ENCODE measurements at places on chromosomes 3 and 15. TPM values are rescaled to one million over a fixed set of nuclear protein-coding genes. Genes with fewer than 3 reads are reported as not detected.

- DNase-seq = no peak
Measured at GRCh38 chr3:89740080-89740880, 632.9 kb downstream of the EPHA3 start.

DNA sequence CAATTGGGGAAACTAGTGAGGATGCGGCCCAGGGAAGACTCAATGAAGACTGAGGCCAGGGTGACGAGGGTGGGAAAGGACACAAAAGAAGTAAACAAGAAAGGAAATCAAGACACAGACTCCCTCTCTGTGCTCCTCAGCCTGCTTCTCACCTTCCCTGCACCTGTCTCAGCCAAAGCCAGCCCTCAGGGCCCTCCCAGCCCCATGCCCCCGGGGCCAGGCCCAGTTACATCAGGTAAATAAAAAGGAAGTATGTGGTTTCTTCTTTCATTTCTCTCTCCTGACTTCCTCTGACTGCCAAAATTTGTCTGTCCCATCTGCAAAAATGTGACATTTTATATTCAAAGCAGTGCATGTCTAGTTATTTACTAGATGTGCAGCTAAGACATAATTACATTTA, 328.0 kb downstream of the UACA start:
- no peak for DNase-seq

DNA sequence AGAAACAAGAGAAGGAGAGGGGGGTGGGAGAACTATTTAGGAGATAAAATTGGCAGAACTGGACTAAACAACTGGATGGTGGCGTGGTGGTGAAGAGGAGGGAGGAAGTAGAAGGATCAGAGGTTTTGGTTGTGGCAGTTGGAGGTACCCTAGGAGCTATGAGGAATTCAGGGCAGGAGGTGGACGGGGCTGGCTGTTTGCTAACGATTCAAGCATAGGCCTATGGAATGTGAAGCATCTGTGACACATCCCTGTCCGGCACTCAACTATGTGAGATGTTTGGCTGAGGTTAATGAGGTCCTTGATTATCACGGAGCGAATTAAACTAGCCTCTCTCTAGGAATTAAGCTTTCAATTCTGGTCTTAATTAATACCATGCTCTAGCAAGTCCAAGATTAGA, 13.5 kb downstream of the TARS3 start:
- no peak for DNase-seq

DNA sequence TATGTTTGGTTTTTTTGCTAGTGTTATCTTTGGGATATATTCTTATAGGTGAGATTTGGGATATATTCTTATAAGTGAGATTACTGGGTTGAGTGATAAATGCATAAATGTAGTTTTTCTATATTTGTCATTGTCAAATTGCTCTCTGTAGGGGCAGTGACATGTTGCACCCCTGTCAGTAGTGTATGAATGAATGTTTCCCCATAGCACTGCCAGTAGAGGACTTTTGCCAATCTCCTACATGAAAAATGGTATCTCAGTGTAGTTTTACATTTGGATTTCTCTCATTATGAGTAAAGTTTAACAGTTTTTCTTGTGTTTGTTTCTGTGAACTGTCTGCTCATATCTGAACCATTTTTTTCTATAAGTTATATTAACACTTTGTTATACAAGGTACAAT, 13.6 kb downstream of the U2SURP start:
- DNase-seq = no peak

DNA sequence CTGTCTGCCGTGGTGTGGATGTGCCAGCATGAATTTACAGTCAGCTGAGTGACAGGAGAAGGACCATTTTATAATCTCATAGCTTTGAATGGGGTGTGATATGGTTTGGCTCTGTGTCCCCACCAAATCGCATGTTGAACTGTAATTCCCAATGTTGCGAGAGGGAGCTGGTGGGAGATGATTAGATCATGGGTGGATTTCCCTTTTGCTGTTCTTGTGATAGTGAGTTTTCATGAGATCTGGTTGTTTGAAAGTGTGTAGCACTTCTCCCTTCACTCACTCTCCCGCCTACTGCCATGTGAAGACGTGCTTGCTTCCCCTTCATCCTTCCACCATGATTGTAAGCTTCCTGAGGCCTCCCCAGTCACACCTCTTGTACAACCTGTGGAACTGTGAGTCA, 111.9 kb upstream of the CHD2 start:
- no peak for DNase-seq

DNA sequence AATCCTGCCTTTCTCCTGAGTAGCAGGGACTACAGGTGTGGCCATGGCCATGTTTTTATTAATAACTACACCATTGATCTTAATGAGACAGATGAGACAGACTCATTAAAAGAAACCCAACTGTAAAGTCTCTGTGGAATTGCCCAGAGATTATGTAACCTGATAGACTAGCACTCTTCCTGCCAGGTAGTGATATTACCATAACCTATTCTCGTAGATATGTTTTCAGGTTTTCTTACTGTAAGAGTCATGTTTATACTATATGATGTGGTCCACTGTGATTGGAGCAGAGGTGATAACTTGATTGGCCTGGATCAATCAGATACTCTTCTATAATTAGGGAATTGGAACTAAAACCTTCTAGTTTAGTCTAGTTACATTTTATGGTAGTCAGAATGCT, 93.7 kb downstream of the NFKBIZ start:
- no peak for DNase-seq

DNA sequence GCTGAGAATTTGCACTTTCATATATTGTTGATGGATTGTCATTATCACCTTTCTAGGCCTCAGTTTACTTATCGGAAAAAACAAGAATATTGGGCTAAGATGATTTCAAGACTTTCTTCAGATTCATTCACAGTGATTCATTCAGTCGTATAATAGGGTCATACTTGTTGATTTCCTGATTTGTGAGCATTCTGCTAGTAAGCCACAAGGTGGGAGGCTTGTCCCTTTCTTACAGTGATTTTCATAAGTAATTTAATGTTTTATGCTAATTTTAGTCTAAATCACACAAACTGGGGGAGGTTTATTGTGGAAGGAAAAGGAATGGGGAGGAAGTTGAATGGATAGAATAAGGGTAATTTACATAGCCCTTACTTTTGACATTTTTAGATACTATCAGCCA, 126.8 kb upstream of the GOLGA6L4 start:
- no peak for DNase-seq

DNA sequence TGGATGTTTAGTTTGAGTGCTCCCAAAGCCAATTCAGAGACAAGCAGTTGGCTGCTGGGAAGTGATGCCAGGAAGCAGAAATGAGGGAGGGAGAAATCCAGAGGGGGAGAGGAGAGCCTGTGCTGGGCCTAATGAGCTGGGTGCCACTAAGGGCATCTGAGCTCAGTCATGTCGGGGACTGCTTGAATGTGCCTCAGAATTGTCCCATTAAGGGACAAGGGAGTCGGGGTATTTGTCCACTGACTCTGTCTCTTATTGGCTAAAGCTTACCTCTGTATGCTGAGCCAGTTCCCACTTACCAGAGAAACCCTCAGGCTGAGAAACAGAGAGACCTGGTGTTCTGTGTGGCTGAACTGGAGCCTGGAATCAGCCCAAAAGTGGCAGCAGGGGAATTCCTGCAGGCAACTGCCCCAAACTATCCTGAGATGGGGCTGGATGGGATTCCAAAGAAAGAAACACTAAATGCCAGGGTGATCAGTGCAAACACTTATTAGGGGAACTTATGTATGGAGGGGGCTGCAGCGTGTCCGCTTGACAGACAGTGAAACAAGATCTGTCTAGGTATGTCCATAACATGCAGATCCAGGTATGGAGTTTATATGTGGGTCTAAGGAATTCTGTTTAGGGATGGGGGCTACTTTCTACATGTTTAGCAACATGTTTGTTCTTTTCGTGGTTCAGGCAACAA, 48.6 kb downstream of the NR1D2 start:
- DNase-seq = no peak

GRCh38 chr3:193391902-193392301, 13.3 kb upstream of the ATP13A5 start:
- DNase-seq = no peak

DNA sequence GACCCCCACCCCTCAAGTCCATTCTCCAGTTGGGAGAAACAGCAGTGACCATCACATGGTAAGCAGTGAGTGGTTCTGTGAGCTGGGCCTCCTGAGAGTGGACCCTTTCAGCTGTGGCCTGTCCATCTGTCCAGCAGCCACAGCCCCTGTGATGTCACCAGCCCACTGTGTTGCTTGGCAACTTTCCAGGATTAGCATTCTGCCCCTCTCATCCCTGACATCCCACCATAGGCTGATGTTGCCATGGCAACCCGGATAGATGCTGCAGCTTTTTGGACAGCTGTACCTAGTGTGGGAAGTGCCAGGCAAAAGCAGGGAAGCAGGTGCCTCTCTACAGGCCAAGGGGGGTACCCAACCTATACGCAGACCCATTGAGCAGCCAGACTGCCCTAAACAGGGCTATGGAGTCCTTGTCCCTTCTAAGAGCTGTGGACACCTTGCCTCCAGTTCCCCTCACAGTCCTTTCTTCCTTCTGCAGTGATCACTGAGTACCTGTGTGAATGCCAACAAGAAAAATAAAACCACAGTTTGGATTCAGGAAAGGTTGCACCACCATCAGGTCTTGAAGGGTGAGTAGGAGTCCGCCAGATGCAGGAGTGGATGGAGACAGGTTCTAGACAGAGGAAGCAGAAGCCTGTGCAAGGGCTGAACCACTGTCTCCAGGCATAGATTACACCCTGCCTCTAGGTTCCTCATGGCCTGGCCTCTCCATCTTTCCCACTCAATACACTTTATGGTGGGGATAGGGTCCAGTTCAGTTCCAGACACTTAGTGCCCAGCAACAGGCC, at the start of gene DNAH1:
TSS of gene DNAH1 (plus strand) at position 343 of the 788 bp plus-strand sequence. CDS start 6,124 bp downstream, outside the sequence.
- DNase-seq = no peak

GRCh38 chr15:29090617-29091466, 178.8 kb downstream of the NSMCE3 start:
- DNase-seq = no peak

GRCh38 chr3:160399125-160400029, at the start of the genes IFT80 and SMC4:
Gene IFT80 (minus strand): TSS chr3:160399225. CDS start chr3:160384600, 14,625 bp downstream.
Gene SMC4 (plus strand): TSS chr3:160399650. CDS start chr3:160400827, 1,177 bp downstream.
- peak; percentile 98 for DNase-seq

DNA sequence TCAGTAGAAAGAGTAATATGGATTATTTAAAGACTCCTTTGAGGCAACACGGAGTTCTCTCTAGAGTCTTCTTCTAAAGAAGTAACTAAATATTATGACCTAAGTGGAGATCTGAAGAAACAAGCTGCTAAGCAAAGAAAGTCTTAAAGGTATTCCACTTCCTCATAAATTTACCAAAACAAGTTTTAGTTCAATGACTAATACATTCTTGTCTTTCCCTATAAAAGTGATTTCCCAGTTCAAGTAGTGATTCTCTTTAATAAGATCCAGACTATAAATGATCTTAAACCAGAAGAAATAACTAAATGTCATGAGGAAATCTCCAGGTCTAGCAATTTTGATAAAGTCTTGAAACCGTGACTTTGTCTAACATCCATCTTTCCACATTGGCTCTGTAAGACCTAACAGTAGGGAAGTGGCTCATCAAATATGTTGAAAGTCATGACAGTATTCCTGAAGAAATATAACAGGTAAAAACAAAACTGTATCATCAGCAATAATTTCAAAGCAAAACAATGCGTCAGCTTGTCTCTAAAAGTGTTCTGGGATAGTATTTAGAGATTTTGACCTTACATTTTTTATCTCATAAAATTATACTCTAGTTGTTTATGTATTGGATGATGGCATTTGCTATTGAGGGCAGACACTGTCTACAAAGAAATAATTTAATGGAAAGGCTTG, 51.8 kb upstream of the NEDD4 start:
- no peak for DNase-seq

DNA sequence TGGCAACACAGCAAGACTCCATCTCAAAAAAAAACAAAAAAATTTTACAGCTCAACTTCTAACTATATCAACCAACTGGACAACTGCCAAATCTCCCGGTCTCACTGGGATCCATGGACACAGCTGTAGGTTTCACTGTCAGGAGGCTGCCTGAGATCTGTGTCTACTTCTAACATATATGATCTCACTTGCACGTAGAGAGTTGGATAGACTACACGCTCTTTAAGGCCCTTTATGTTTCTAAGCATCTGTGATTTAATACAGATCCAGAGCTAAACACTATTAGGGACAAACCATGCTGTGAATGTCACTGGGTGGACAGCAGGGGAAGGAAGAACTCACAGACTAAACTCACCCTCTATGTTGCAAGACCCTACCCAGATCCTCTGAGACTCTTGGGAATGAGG, 13.0 kb upstream of the APOD start:
- no peak for DNase-seq

GRCh38 chr15:96544162-96544756, 213.8 kb downstream of the NR2F2 start:
- DNase-seq = no peak

GRCh38 chr3:69433969-69434325, 48.1 kb upstream of the FRMD4B start:
- DNase-seq = no peak

DNA sequence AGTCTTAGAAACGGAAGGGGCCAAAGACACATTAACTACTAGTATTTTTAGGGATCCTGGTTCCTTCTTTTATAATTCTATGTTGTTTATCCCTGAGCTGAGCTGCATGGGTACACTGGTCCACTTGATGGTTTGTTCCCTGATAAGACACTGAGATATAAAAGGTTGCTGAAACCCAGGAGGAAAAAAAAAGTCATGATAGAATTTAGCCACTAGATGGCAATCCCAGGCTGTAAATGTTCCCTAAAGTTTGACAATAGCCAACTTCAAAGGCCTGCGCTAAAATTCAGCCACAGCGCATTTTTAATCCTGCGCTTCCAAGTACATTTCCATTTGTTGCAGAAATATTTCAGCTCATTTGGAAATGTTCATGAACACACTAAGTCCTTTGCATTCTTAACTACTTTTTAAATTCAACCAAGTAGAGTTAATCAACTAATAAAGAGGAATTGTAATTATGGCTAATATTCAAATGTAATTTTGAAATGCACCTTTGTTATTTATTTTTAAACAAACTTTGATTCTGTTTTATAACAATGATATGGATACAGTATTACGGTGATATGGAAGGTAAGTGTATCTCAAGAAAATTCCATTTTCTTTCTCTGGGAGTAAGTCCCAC, 249.3 kb upstream of the FEZF2 start:
- DNase-seq = no peak

GRCh38 chr15:28044121-28044672, 54.9 kb downstream of the OCA2 start:
- DNase-seq = no peak

Gene CHDH
- total RNA-seq = 46.4 TPM

Gene IRAK2
- total RNA-seq = 2.7 TPM

Gene DNAH1
- total RNA-seq = 13.8 TPM

Gene CPEB1
- 4.8 TPM for total RNA-seq

Gene GOLGA8S
- total RNA-seq = 0.29 TPM

Gene CLEC3B
- 42.9 TPM for total RNA-seq

Gene IMPG2
- 0.29 TPM for total RNA-seq

Gene CEP97
- total RNA-seq = 10.6 TPM

Gene RGMA
- 17.5 TPM for total RNA-seq

Gene PTX3
- total RNA-seq = 1.4 TPM

Gene CHRNA7
- 4.2 TPM for total RNA-seq

Gene MYRIP
- 6.2 TPM for total RNA-seq

Gene PDZRN3
- 56.4 TPM for total RNA-seq

Gene MYO5A
- total RNA-seq = 12.5 TPM

Gene THSD4
- 71.2 TPM for total RNA-seq

Gene TKT
- total RNA-seq = 396 TPM

All from mucosa of gallbladder (tissue), 1 donor.